A549 treated with dexamethasone at 1 μM for 4 hours (cell line): ENCODE measurements at places on chromosomes 7 and 10. TPM values are rescaled to one million over a fixed set of nuclear protein-coding genes. Genes with fewer than 3 reads are reported as not detected.

Gene NPTX2
- 0.12 to 0.27 TPM (median 0.20 TPM) in 5 replicates for total RNA-seq

Gene HERC4
- 25.2 to 31.8 TPM (median 26.4 TPM) in 5 replicates for total RNA-seq

Gene SPDYE5
- total RNA-seq, result not detected in 5 replicates

Gene PARG
- total RNA-seq, result 16.7 to 22.5 TPM (median 20.0 TPM) in 5 replicates

Gene BAIAP2L1
- 37.4 to 44.4 TPM (median 40.9 TPM) in 5 replicates for total RNA-seq

Gene CYP2E1
- total RNA-seq, result 0.11 to 0.18 TPM (median 0.17 TPM) in 5 replicates

Gene FGFBP3
- total RNA-seq, result 2.1 to 2.4 TPM (median 2.3 TPM) in 5 replicates

Gene FAM25G
- 0.83 to 0.92 TPM in 2 of 5 replicates, not detected in the others for total RNA-seq

Gene SPDYE8
- not detected in 5 replicates for total RNA-seq

Gene KLF14
- 0.02 to 0.05 TPM in 2 of 5 replicates, not detected in the others for total RNA-seq

Gene NDUFB2
- total RNA-seq, result 271 to 384 TPM (median 286 TPM) in 5 replicates

Gene OPN1SW
- total RNA-seq, result not detected in 5 replicates

Gene ABCF2
- 53.6 to 63.8 TPM (median 60.7 TPM) in 5 replicates for total RNA-seq

Gene ATG9B
- total RNA-seq, result 0.39 to 0.69 TPM (median 0.61 TPM) in 5 replicates

Gene FBXL13
- total RNA-seq, result 0.09 to 0.62 TPM (median 0.31 TPM) in 5 replicates

Gene EPHB4
- 31.6 to 48.8 TPM (median 47.8 TPM) in 5 replicates for total RNA-seq

Gene AGBL3
- total RNA-seq, result 0.56 to 1.1 TPM (median 1.1 TPM) in 5 replicates

Gene DGKI
- 0.19 to 0.43 TPM (median 0.22 TPM) in 5 replicates for total RNA-seq

Gene C7orf33
- not detected in 5 replicates for total RNA-seq

Gene GRID2IP
- 0.05 TPM in 1 of 5 replicates, not detected in the others for total RNA-seq

Gene PYROXD2
- total RNA-seq, result 4.3 to 5.5 TPM (median 4.6 TPM) in 5 replicates

Gene CYP2C8
- not detected in 5 replicates for total RNA-seq

Gene WDR86
- total RNA-seq, result 0.11 to 0.26 TPM (median 0.18 TPM) in 4 of 5 replicates, not detected in the other

Gene MLXIPL
- 1.1 to 1.6 TPM (median 1.1 TPM) in 5 replicates for total RNA-seq

Gene AKR1C4
- 0.14 to 0.40 TPM (median 0.25 TPM) in 5 replicates for total RNA-seq
